ENCODE measurements at places on chromosomes 6 and 20.

- DNase-seq, result no peak
Measured at GRCh38 chr6:73679009-73679408, 17.0 kb upstream of the CD109 start.

GRCh38 chr20:37699202-37699601 is 5.4 kb downstream of the CTNNBL1 start:
- no peak for DNase-seq

DNA sequence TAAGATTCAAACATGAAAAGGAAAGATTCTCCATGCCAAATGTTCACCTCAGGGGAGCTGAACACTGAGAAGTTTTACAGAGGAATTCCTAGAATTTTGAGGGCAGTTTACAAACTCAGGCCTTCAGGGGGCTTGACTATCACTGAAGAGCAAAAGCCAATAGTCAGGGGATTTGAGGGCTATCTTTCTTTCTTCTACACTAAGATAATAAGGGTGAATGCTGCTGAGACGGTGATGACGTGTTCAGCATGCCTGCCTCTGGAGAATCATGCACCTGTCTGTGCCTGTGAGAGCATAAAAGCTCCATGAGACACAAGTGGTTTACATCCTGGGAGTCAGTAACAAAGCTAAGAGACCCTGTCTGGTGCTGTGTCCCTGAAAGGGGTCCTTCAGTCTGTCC is 1085.6 kb downstream of the KIF16B start:
- DNase-seq, result no peak

DNA sequence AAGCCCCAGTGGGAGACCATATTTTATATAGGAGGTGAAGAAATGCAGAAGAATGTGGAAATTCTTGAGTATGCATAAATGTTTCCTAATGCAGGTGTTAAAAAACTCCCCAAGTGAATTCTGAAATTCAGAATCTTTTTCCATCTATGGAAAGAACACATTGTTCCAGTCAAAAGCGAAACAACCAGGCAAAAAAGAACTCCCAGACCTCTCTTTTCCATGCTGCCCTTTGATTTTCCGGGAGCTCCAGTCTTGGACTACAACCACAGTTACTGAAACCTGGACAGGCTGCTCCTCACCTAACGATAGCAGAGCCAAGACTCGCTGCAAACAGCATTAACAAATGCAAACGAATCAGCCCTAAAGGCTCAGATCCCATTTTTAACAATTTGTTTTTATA is 108.7 kb upstream of the CNKSR3 start:
- no peak for DNase-seq

- no peak for DNase-seq
Measured at GRCh38 chr6:24606200-24606930, 39.6 kb downstream of the KIAA0319 start.

DNA sequence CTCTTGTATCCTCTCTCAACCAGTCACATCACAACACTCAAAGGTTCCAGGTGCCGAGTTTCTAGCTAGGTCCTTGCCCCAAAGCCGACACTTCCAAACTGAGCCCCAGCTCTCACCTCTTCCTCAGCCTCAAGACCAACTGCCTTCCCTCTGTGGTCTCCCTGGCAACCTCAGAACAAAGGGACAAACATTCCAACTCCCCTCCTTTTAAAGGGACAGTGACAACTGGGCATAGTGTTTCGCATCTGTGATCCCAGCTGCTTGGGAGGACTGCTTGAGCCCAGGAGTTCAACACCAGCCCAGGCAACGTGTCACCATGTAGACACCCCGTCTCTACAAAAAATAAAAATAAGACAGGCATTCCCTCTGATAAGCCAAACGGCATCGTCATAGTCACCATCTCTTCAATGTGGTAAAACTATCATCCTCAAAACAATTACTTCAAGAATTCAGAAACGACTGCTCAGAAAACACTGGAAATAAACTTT is 11.3 kb downstream of the DIDO1 start:
- peak; percentile 45 for DNase-seq

- DNase-seq, result no peak
Measured at GRCh38 chr6:6491761-6492160, 96.8 kb upstream of the LY86 start.

- no peak for DNase-seq
Measured at GRCh38 chr6:136656121-136656520, 105.9 kb upstream of the MAP7 start.

GRCh38 chr20:23666698-23667097 is 22.1 kb downstream of the CST4 start:
- no peak for DNase-seq

- no peak for DNase-seq
Measured at GRCh38 chr6:10838794-10839333, 525 bp upstream of the MAK start.

DNA sequence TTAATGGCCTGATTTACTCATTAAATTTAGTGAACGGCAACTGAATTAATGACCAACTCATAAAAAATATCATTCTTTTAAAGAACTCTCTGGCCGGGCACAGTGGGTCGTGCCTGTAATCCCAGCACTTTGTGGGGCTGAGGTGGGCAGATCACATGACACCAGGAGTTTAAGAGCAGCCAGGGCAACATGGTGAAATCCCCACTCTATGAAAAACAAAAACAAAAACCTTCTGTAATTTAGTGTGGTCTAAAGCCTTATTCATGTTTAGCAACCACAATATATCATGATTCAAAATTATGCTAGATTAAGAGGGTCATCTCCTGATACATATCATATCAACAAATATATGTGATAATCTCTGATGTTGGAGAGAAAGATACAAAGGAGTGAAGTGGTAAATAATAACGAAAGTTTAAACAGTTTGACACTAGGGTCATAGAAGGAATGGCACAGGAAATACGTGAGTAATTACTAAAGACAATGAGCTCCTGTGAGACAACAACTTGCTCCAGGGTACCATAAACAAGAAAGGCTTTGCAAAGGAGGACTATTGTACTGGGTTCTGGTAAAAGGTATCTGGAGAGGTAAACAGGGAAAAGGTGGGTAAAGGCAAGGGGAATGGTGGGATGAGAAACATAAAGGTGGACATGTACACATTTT is 5.7 kb downstream of the ELOVL4 start:
- DNase-seq, result no peak

GRCh38 chr6:89596484-89596883 is 42.1 kb downstream of the LYRM2 start:
- DNase-seq, result no peak

- DNase-seq, result no peak
Measured at GRCh38 chr6:139308936-139309603, 17.3 kb upstream of the TXLNB start.

DNA sequence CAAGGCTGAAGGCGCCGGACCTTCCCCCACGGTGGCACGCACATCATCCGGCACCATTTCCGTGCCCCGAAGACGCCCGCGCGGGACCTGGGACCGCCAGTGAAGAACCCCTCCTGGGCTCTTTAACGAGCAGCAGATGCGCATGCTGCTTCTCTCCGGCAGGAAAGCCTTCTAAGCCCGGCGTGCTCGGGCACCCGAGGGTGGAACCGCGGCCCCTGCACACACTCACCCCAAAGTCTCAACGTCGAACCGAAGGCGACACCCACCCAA is 240 bp downstream of the FOXQ1 start:
- DNase-seq, result no peak

DNA sequence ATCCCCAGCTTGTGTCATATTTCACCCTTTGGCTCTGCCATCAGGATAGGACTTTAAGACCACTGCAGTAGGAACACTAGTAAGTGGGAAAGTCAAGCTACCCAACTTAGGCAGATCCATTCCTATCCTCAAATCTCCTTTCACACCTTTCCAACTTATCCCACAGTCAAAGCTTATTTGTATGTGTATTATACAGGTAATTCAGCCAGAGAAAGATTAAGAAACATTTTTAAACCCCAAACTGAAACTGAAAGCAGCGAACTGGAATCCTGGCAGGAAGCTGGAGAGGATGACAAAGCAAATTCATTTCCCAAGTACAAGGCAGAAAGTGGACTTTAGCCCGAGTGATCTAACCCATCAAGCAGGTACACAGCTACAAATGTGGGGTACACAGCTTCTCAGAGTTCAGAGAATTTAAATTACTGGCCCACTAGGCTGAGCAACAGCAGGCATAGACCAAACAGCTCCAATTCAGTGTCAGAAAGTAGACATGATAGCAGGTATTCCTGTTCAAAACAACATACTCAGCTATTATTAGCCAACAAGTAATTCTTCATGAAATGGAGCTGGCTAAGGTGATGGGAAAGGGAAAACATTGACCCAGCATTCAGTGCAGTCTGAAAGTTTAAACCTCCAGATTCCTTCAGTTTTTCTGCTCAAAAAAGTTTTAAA is 39.1 kb downstream of the ILRUN start:
- DNase-seq, result peak; percentile 79

GRCh38 chr20:64146936-64147477 is 17.2 kb upstream of the MYT1 start:
- no peak for DNase-seq

GRCh38 chr6:114651611-114652010 is 308.8 kb upstream of the HS3ST5 start:
- no peak for DNase-seq

GRCh38 chr6:35706468-35706867 is 17.8 kb upstream of the FKBP5 start:
- no peak for DNase-seq

GRCh38 chr6:163532526-163533078 is 118.1 kb downstream of the QKI start:
- no peak for DNase-seq

DNA sequence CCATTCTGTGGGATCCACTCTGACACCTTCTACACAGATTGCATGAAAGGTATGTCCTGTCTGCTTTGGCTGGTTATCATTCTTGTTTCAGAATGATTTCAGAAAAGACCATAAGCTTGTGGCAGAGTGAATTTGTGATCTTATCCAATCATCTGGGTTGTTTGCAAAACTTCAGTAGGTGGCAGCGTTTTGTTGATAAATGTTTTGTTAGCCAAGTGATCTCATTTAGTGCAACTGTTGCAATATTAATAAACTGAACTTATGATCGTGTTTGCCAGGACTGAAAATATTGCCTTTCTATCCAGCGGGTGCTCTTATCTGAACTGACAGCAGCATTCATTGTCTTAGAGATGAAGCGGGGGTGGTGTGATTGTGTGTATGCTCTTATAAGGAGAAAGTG is 613.2 kb upstream of the NOX3 start:
- no peak for DNase-seq

- DNase-seq, result no peak
Measured at GRCh38 chr6:108364470-108364869, 69.6 kb downstream of the AFG1L start.

GRCh38 chr6:125200941-125201340 is 47.4 kb downstream of the TPD52L1 start:
- no peak for DNase-seq

DNA sequence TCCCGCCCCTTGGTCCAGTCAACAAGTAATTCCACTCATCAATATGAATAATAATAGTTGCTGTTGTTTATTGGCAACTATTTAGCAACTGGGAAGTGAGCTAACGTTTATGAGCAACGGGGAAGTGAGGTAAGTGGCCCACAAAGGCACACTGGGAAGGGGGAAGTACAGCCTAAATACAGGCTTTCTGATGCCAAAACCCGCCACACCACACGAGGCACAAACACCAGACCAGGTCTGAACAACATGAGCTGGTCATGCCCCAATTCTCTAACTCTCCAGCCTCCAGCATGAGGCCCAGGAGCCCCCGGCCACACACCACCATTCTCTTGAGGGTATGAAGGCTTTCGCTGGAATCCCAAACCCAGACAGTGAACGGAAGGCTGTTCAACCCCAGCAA is 50.8 kb downstream of the PREX1 start:
- no peak for DNase-seq

DNA sequence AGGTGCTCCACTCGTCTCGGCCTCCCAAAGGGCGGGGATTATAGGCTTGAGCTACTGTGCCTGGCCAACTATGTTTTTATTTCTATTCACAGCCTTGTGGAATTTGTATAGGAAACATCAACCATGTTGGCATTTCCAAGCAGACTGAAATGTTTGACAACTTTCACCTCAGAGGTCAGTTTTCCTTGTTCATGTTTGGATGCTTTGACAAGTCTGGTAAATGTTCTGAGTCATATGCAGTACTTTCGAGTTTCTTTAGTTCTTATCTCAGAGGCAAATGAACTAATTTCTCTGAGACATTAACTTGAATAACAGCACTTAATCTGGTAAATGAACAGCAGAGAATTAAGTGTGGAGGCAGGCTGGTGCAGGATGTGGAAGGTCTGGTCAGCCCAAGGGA is 373.4 kb upstream of the SYNCRIP start:
- DNase-seq, result no peak

GRCh38 chr6:138590796-138591709 is 91.8 kb upstream of the NHSL1 start:
- peak; percentile 74 for DNase-seq

GRCh38 chr6:8536122-8536521 is 100.8 kb upstream of the SLC35B3 start:
- no peak for DNase-seq

GRCh38 chr20:12528591-12529041 is 480.2 kb upstream of the SPTLC3 start:
- no peak for DNase-seq

GRCh38 chr6:126293891-126294524 is 45.9 kb upstream of the CENPW start:
- no peak for DNase-seq

GRCh38 chr6:26575494-26575939 is 21.2 kb upstream of the ABT1 start:
- peak; percentile 55 for DNase-seq

- DNase-seq, result no peak
Measured at GRCh38 chr6:17237246-17237645, 43.9 kb upstream of the RBM24 start.

DNA sequence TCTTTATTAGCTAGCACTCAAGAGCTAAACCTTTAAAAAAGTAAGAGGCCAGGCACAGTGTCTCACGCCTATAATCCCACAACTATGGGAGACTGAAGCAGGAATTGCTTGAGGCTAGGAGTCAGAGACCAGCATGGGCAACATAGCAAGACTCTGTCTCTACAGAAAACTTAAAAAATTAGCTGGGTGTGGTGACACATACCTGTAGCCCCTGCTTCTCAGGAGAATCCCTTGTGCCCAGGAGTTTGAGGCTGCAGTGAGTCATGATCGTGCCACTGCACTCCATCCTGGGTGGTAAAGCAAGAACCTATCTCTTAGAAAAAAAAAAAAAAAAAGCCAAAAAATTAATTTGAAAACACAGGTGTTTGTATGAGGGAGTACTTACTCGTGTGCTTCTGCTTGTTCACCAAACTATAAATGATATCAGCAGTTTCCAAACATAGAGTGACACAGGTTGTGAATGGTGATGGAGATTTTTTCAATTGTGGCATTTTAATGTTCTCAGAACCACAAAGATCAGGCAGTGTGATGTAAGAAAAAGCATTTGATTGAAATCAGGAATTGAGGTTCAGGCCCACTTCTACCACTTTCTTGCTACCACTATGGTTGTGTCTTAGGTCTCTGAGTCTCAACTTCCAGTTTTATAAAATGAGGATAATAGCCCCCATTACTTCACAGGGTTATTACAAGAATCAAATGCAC is 104.9 kb downstream of the FOXO3 start:
- no peak for DNase-seq

- DNase-seq, result no peak
Measured at GRCh38 chr20:12016291-12016690, 98.6 kb downstream of the BTBD3 start.

GRCh38 chr6:138188278-138188941 is 26.7 kb downstream of the ARFGEF3 start:
- DNase-seq, result no peak
